ENCODE measurements at places on chromosomes 5 and 9.
A peak's percentile ranks its signal among the peaks of the same experiment; 100 is the strongest.

GRCh38 chr9:75644649-75645048 lies 245.8 kb upstream of the PCSK5 start:
- DNase-seq, result no peak

GRCh38 chr9:129597355-129598088 lies 23.4 kb downstream of the C9orf50 start:
- DNase-seq, result peak; percentile 24

GRCh38 chr9:128421482-128421996 lies 882 bp downstream of the CERCAM start:
- DNase-seq, result no peak

GRCh38 chr9:109817846-109818472 lies 38.0 kb downstream of the PALM2AKAP2 start:
- DNase-seq, result no peak

DNA sequence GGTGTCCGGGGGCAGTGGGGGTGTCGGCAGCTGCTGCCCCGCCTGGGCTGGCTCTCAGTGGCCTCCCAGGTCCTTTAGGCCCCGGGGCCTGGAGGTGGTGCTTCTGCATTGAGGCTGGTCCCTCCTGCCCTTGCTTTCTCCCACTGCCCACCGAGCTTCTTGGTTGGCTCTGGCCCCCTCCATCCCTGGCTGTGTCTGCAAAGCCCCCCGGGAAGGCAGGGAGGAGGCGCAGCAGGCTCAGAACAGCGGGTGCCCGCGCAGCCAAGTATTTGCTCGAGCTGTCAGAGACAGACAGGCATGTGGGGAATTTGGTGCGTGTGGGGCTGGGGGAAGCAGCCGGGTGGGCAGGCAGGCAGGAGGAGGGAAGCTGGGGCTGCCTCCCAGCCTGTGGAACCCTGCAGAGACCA lies 11.5 kb downstream of the CXXC5 start:
- no peak for DNase-seq

- no peak for DNase-seq
Measured at GRCh38 chr5:17178373-17178675, 39.1 kb upstream of the BASP1 start.

- DNase-seq, result no peak
Measured at GRCh38 chr5:135829681-135830383, 4.6 kb upstream of the SLC25A48 start.

GRCh38 chr5:166083183-166083959 lies 2208.1 kb upstream of the WWC1 start:
- DNase-seq, result no peak
